Cardiac fibroblast (primary cell): ENCODE measurements at places on chromosomes 1 and 21.
A peak's percentile ranks its signal among the peaks of the same experiment; 100 is the strongest.

DNA sequence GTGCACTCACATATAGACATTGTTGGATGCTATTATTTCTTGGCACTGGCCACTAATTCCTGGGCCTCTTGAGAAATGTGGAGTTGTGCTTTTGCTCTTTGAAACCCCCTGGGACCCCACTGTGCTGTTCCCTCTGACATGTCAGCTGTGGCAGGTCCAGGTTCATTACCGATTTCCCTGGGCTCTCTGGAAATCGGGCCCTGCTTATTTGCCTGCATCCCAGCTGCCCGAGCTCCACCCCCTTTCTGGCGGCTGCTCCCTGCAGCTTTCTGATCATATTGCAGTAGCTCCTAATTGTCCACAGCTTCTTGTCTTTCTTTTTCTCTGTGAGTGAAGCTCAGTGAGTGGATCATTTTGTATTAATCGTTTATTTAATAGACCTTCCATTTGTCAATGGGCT lies 183.7 kb upstream of the FAM78B start:
- DNase-seq = no peak

DNA sequence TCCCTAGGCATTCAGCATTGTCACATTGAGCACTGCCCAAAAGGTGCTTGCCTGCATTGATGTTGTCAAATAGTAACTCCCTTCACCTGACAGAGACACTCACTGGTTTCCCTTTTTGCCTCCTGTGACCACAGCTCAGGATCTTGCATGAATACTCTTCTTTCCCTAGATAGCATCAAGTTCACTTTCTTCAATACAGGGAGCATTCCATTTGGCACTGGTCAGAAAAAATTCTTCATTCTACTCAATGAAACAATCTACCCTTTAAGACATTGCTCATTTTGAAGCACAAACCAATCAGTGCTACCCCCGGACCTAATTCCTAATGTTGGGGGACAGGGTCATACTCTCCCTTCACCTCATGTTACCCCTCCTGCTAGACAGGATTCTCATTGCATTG lies 319.0 kb upstream of the SNX7 start:
- DNase-seq = peak; percentile 32

GRCh38 chr1:234647758-234648157 lies 37.8 kb upstream of the IRF2BP2 start:
- DNase-seq = peak; percentile 33

DNA sequence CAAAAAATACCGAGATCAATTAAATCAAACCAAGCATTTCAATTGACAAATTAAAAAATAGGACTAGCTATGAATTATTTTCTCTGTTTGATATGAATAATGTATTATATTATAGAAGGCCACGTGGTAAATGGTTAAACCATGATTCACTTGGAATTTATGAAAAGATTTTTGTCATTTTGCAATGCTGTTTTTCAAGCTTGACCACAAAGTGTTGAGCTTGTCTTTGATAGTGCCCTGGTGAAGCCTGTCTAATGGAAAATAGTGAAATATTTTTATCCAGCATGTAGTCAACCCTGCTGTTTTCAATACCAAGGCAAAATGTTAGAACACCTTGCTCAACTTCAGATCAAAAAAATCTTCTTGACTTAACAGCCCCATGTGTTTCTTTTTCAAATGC lies 288.0 kb upstream of the PRMT6 start:
- peak; percentile 32 for DNase-seq

GRCh38 chr1:101444873-101445618 lies 208.2 kb downstream of the S1PR1 start:
- no peak for DNase-seq
